ENCODE measurements at places on chromosomes 6 and 20.

DNA sequence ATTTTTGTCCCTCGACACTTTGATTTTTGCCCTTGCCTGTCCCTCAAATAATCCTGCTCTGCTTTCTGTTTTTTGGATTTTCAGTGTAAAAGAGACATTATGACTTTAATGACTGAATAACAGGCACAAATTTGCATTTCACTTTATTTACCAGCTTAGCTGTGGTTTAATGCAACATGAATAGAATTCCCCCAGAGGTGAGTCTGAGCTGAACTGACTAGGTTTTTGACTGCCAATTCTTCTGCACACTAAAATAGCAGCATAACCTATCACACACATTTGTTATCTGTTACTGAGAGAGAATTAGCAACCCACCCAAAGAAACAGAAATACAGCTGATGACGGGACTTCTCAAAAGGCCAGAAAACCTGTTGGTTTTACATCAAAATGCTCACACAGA, 3.9 kb upstream of the RBM24 start:
- no peak for DNase-seq

DNA sequence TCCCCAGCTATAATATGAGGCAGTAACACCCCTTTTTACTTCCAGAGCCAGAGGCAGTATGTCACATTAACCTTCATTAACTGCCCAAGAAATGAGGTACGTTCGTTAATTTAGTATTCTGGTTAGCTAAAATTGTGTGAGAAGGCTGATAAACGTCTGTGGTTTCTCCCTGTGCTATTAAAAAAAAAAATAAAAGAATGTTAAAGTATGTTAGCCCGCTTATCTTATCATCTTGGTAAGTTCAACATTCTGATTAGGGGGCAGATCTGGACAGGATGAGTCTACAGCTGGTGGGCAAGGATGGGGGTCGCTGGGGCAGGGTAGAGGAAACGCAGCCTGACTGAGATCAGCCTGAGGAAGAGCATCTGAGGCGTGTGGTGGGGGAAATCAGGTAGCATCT, 154.0 kb downstream of the PRL start:
- no peak for DNase-seq

- DNase-seq: no peak
Observed at GRCh38 chr6:150857945-150858308, 7.6 kb upstream of the MTHFD1L start.

DNA sequence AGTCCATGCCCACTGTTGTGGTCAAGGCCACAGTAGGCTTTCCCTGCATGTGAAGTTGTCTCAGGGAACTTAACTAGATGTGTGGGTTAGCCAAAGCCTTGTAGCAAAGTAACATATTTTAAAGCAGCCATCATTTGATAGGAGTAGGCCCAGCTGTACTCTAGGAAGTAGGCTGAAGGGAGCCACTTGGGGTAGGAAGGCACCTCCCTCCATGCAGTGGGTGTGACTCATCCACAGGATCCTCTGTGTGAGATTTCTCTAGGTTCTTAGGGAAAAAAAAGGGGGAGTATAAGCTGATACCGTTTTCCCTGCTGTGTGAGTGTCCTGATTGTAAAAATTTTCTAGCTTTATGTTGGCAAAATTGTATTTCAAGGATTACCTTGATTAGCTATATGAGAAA, 44.7 kb downstream of the VAPB start:
- DNase-seq: no peak

DNA sequence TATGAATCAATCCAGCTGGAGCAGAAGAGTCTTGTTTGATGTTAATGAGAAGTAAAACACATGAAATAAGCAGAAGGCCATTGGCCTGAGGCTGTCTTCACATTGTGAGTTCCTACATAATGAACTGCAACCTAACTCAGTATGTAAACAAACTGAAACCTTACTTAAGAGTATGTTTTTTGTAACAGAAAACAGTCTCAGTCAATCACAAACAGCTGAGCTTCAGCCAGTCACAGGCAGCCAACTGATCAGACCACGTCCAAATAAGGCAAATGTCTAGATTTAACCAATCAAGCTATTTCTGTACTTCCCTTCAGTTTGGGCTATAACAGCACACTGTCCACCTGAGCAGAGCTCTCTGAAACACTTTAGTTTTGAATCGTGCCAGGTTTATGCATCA, 234.7 kb downstream of the TRDN start:
- no peak for DNase-seq

- DNase-seq: no peak
Observed at GRCh38 chr20:45183084-45183483, 8.4 kb downstream of the PI3 start.

- no peak for DNase-seq
Observed at GRCh38 chr20:18992418-18992817, 178.8 kb downstream of the SCP2D1 start.

DNA sequence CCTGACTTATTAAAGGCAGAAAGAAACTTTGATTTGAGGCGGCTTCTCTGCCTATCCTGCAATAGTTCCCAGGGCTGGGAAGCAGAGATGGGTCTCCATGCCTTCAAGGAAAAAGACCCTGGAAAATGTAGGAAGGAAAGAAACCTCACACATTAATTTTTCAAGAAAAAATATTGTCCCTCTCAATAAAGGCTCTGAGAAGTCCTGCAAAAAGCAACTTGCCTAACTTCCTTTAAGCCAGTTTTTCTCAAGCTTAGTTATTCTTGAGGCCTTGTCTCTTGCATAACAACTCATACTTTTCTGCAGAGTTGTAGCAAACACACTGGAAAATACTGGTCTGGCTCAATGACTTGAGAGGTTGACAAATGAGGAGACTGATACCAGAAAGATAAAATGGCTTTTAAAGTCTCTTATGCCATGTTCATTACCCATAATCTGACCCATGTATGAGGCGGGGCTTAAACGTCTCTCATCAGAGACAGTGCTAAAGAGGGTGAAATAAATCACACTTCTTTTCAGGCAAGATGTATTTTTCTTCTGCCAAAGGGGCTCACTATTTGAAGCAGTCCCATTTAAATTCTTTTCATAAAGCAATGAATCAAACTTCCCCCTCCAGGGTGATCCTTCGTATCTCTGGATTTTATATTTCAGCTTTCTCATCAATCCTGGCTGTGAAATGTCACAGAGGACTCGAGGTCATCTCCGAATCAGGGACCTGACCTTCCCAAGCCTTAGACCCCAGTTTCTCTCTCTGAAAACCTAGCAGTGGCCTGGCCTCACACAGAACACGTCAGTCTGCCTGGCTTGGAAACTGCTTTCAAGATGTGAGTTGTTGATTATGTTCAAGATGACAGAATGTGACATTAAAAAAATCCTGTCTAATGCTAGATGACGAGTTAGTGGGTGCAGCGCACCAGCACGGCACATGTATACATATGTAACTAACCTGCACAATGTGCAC, 82.3 kb upstream of the KCNG1 start:
- DNase-seq: no peak

DNA sequence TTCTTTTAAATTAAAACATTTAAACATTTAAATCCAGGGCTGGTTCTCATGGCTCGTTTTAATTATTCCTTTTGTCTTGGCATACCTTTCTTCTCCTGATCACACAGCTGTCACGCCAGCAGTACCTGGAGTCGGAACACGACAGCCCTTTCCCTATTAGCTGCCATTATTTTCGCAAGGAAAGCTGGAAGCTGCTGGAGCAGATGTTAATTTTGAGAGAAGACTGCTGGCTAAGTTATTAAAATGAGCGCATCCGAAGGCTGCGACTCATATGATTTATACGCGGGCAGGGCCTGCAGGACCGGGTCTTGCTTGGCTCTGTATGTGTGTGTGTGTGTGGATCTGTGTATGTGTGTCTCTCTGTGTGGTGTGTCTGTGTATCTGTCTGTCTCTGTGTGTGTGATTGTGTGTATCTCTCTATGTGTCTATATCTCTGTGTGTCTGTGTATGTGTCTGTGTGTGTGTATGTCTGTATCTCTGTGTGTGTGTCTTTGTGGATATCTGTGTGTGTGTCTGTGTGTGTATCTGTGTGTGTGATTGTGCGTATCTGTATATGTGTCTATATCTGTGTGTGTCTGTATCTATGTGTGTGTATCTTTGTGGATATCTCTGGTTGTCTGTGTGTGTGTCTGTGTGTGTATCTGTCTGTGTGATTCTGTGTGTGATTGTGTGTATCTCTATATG, 191.5 kb downstream of the CDH4 start:
- no peak for DNase-seq

- no peak for DNase-seq
Observed at GRCh38 chr6:42226161-42226611, 8.5 kb upstream of the MRPS10 start.

- no peak for DNase-seq
Observed at GRCh38 chr6:39231521-39232243, 2.4 kb upstream of the KCNK5 start.

DNA sequence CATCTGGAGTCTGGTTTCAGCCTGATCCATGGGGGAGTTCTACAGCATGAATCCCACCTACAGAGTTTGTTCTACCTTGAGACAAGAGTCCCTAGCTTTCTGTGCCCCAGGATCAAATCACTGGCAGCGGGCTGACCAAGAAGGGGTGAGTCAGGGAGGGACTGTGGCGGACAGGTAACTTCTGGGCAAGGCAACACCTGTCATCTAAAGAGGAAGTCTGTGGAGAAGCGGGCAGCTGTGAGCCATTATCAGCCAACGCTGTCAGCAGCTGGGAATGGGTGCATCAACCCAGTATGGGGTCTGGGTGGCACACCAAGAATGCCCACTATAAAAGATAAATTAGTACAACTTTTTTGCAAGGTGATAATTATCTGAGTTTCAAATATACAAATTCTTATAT, 45.9 kb downstream of the UBE3D start:
- DNase-seq: no peak

DNA sequence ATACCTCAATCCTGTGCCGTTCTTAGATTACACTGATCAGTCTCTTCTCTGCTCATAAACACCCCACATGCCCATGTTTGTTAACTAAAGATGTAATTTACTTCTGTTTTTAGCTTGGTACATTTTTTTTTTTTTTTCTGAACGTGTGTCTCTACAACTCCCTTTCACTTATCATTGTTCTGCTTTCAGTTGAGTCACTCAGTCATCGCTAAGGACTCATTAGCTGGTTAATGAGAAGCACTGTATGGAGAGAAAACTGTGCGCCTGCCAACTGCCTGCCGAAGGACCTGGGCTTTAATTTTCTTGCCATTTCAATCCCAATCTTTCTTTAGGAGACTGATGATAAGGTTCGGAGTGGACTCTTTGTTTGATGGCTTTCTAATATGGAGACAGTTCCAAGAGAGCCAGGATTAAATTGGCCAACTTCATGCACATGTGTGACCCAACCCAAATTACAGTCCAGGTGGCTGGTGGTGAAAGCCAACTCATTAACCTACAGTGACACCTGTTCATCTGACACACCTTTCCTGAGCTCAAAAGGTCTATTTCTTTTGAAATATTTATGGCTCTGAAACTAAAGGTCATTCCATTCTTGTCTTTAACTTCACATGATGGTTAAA, 334.1 kb downstream of the BCKDHB start:
- DNase-seq: no peak

DNA sequence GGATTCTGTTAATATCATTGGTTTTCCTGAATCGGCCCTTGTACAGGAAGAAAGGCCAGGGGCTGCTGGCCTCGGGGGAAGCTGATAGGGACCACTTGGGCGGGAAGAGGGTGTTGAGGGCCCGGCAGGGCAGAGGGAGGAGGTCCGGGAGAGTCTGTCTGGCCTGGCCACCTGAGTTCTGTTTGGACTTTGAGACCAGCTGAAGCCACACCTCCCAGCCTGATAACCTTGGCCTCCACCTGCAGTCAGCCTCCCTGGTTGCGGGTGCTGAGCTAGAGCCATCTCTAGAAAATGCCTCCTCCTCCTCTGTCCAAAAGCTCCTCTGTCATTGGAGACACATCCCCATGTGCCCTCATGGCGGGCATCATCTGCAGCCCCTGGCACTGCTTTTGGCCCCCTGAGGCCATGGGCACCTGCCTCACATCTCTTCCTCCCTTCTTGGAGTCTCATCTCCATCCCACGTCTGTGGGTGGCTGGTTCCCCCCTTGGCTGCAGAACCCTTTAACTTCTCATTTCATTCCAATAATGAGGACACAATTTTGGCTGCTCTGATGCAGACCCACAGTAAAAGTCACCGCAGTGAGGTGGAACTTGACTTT, 16.6 kb downstream of the APCDD1L start:
- no peak for DNase-seq

DNA sequence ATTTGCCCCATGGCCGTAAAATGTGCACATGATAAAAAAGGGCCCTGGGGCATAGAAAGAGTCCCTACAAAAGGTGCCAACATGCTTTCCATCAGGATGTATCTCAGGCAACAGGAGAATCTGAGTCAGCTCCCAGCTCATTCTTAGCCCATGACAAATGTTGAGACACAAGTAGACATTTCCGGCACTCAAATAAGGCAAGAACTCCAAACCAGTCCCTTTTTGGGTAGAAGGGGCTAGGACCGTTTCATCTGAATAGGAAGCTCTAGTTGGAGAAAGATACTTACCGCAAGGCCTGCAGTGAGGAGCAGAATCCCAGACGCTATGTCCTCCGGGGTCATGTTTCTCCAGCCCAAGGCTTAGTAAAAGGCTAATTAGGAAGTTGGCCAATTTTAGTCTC, 261.0 kb upstream of the RIN2 start:
- no peak for DNase-seq

GRCh38 chr6:114051031-114051430, 80.1 kb upstream of the HDAC2 start:
- no peak for DNase-seq

- DNase-seq: no peak
Observed at GRCh38 chr6:153106021-153106420, 25.1 kb downstream of the RGS17 start.

DNA sequence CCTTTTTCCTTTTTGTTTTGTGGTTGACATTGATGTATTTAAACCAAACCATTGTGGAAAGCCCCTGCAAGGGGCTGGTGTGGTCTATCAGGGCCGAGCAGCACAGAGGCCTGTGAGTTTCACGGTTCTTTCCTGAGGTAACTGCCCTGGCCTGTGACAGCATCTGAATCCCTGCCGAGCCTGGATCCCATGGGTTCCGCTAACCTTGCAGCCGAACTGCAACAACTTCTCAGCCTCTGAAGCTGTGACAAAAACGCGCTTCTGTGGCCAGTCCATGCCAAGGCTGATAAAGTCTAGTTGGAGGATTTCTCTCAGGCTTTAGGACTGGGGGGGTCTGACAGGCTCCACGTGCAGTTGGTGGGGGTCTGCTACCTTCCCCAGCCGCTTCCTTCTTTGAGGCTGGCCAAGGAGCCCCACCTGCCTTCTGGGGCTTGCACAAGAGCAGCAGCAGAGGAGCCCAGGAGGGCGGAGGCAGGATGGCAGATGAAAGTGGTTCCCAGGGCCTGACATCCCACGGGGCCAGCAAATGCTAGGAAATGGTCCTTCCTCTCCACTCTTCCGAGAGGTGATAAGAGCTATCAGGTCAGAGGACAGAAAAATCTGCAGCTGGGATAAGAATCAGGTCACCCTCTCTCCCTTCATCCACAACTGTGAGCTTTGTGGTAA, 150.9 kb downstream of the PREX1 start:
- no peak for DNase-seq

- no peak for DNase-seq
Observed at GRCh38 chr6:51963980-51964379, 123.4 kb downstream of the PKHD1 start.

All from T-helper 9 cell (primary cell).